ENCODE measurements at places on chromosomes 3 and 15.

DNA sequence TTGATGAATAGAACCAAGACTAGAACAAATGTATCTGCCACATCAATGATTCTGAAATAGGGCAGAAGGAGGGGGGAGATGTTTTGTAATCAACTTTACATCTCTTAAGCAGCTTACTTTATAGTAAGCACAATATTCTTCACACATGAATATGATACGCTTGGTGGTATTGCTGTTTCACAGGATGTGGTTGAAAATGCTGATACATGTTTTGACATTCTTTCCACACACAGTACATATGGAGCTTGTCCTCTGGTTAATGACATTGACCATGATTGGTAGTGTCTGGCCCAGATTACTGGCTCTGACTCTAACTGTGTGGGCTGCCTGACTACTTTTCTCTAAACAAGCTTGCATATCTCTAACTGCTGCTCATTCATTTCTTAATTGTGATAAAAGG, 168.9 kb downstream of the KLHL25 start:
- peak; percentile 68 for DNase-seq

DNA sequence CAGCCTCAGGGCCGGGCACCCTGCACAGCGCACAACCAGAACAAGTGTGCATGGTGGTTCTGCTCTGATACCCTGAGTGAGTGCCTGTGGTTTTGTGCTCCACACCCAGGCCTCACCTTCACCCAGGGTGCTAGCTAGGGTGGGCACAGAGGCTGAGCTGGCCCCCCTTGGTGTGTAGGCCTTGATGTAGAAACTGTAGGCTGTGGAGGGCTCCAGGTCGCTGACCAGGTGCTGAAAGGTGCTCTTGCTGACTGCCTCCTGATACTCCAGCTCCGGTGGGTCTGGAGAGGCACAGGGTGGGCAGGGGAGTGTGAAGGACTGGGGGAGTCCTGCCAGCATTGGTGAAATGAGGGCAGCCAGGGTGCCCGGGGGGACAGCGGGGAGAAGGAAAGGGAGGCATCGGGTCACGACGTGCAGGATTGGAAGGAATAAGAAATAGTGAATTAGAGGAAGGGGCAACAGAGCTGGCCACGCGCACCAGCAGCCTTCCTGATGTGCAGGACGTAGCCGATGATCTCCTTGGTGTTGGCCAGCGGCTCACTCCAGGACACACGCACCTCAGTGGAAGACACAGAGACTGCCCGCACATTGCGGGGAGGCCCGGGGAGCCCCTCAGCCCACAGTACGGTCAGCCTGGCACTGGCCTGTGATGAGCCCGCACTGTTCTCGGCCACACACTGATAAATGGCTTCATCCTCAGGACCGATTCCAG, 26.6 kb downstream of the RNU5B-1 start:
- DNase-seq: no peak

GRCh38 chr15:88985547-88986393, 72.6 kb upstream of the MFGE8 start:
- DNase-seq: no peak

- DNase-seq: no peak
These were observed 5.5 kb downstream of the IFT80 start for GRCh38 chr3:160393346-160394008.

- no peak for DNase-seq
These were observed 353.1 kb upstream of the BCHE start for GRCh38 chr3:166190360-166190759.

DNA sequence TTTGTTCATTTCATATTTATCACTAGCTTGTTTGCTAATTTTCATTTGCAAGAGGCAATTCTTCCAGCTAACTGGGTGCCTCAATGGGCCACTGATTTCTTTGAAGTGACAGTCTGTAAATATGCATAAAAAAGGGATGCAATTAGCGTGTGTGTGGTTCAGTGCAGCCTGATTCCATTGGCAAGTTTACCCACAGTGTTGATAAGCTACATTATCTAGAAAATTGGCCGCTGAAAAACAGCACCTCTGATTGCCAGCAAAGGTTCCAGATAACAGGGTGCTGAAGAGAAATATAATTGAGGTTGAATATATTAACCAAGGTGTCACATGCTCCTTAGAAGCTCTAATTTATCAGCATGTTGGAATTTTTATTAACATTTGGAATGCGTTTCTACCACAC, 76.9 kb downstream of the SAMMSON start:
- no peak for DNase-seq

- no peak for DNase-seq
These were observed 3.6 kb downstream of the TRA2B start for GRCh38 chr3:185934174-185934557.

GRCh38 chr15:80585544-80586018, 109.5 kb upstream of the ABHD17C start:
- DNase-seq: no peak

- DNase-seq: no peak
These were observed 33.9 kb upstream of the KIF23 start for GRCh38 chr15:69380100-69380725.

DNA sequence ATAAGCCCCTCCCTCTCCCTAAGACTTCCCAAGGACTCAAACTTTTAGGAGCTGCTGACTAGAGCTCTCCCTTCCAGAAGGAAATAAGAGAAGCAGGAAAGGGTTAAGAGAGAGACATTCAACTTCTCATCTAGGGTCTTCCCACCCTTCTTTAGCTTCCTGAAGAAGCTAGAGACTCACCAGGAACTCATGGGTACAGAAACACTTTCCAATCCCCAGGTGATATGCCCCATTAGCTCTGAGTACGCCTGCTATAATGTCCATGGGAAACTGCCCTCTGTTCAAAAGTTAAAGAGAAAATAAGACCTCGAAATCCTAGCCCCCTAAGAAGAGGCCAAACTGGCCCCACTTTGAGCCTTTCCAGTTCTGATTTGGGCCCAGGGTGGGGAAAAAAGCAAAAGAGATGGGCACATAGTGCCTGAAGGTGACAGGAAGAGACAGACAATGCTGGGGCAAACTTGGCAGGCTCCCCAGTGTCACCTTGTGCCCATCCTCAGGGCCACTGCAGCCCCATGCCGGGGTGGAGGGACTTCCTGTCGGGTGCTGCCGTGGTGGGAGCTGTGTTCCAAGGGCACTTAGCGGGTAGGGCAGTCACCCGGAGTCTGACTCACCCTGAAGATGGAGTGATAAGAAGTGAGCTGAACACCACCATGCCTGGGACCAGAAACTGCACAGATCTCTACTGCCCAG, 29.5 kb downstream of the CCDC12 start:
- no peak for DNase-seq

DNA sequence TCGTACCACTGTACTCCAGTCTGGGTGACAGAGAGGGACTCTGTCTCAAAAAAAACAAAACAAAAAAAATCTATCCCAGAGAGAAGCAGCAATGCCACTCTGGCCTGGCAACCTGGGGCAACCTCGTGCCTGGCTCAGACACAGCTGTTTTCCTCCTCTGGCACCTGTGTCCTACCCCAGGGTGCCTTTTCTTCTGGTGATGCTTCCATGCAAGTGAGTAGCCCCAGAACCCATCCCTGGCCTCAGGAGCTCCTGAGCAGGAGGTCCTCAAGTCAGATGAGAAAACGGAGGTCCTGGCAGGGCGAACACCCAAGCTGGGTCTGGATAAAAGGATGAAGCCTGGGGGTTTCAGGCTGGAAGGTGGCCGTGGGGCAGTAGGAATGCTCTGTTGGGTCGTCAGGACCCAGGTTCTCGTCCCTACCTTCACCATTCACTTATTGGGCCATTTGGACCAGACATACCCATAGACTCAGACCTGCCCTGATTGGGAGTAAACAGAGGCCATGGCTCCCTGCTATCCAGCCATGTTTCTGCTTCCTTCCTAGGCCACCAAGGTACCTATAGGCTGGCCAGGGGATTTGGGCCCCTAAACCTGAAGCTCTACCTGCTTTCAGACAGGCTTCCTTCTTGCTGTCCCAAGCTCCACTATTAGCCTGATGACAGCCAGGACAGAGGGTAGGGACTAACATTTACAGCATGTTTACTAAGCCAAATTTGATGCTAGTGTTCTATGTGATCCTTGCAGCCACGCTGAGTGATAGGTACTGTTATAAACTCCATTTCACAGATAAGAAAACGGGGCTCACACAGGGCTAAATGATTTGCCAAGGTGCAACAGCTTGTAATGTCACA, 102.2 kb downstream of the DAPK2 start:
- DNase-seq: no peak

DNA sequence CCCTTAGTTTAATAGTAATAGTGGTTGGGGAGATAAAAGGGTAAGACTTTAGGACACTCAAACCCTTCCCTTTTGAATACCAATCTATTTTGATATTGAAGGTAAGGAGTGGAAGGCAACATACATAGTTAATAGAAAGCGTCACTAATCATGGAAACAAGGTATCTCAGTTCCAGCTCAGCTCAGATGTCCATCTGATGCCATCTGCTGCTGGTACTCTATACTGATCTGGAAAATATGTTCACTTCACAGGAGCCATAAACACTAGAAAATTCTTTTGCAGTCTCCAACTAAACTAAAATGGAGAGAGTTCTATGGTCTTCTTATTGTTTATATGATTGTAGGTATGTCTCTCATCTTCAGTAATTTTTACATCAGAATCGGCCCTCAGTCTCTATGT, 1777.1 kb downstream of the OTOL1 start:
- DNase-seq: no peak

- no peak for DNase-seq
These were observed 293.3 kb upstream of the TBL1XR1 start for GRCh38 chr3:177490626-177491025.

DNA sequence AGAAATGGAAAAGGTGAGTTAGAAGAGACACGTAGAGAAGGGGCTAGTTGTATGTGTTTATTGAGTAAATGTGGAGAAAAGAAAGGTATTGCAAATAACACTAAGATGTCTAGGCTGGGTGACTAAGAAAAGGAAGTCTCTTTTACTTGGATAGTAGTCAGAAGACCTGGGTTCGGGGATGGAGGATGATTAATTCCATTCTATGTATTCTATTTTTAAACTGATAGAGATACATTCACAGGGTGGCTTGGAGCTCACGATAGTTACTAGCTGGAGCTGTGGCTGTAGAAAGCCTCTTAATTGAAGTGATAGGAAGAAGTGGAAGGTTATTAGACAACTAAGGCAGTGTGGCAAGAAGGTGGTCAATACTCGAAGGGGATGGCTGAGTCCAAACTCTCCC, 65.9 kb upstream of the TNIK start:
- DNase-seq: no peak

DNA sequence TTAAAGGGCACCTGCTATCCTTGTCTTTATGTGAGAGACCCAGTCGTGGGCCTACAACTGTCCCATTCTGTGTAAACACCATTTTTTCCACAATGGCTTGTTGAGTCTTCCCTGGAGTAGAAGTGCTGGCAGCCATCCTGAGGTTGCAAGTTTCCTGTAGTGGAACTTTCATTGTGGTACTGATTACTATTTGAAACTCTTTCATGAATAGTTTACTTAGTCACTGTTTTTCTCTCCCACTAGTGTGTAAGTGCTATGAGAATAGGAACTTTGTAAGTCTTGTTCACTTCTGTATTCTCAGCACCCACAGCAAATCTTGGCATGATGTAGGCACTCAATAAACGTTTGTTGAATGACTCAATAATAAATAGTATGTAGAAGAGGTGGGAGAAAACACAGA, 48.6 kb downstream of the RARB start:
- DNase-seq: no peak

- no peak for DNase-seq
These were observed 468.6 kb upstream of the CFAP20DC start for GRCh38 chr3:59518283-59519055.

- DNase-seq: no peak
These were observed 48.0 kb upstream of the MRPL3 start for GRCh38 chr3:131550562-131551465.

DNA sequence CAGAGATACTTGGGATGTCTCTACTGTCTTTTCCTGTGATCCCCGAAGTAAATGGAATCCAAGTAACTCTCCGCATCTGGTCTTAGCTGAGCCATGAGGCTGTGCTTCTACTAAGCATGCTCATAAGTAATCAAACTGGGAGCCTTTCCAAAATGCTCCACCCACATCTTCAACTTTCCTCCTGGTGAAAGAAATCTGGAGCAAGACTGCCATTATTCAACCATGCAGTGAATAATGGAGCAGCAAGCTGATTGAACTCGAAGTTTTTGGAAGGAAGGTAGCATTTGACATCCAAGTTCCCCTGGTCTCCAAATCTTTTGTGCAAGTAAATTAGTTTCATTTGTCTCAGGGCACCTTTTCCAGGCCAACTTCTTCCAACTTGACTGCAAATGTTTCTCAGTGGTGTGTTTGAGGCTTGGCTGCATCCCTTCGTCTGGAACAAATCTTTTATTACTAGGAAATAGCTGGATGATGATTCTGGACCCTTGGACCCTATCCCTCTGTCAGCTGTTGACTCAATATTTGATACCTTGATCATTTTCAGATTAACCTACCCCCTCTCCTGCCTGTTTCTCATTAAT, 19.4 kb downstream of the GXYLT2 start:
- no peak for DNase-seq

DNA sequence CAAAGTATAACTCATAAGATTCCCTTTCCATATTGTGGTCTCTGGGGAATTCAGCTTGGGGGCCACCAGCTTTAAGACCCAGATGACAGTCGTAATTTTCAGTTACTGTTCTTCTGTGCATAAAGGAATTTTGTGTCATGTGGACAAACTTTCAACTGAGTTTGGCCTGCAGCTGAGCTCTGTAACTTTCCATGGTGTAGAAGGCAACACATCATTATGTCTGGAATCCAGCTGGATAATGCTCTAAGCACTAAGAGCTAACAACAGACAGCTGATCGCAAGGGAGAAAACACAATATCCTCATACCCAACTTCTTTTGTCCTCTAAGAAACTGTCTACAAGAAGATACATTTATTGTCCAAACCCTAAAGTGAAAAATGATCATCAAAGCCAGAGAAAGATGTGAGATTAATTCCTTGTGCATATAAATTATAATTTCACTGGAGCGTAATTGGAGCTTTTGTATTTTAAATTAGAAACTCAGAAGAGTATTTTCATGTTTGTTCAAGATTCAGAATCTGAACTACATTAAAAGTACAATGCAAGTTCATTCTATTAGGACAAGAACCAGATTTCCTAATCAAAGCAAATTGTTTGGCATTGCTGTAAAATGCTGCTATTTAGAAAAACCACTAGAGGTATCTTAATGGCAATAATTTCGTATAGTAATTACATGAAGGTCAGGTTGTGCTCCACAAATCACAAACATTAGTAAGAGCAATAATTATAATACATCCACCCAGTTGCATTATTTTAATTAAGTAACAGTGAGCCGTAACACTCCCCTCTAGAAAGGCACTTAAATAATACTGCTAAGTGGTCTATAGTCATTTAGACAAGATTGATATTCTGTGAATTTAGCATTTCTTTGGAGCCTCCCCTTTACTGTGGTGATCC, 218.8 kb downstream of the ATP8B4 start:
- no peak for DNase-seq

- no peak for DNase-seq
These were observed 215.6 kb downstream of the PDCD6IP start for GRCh38 chr3:34013818-34014570.

GRCh38 chr15:54577476-54578250, 599.4 kb downstream of the UNC13C start:
- DNase-seq: no peak

Measured in GM12865 (cell line).